ENCODE measurements at places on chromosomes 3 and 15. TPM values are rescaled to one million over a fixed set of nuclear protein-coding genes. Genes with fewer than 3 reads are reported as not detected.

The CELF6 gene
- 0.17 TPM for total RNA-seq

The NR2E3 gene
- 0.77 TPM for total RNA-seq

The INSYN1 gene
- total RNA-seq, result 1.3 TPM

The STRIT1 gene
- not detected for total RNA-seq

The KBTBD13 gene
- not detected for total RNA-seq

The HTR3E gene
- total RNA-seq, result not detected

The ACTL6A gene
- 48.6 TPM for total RNA-seq

The PRSS50 gene
- not detected for total RNA-seq

The PPP4R2 gene
- total RNA-seq, result 65.6 TPM

- peak; percentile 31 for DNase-seq
Measured at GRCh38 chr3:78519281-78519680, 1248.5 kb downstream of the ROBO1 start.

DNA sequence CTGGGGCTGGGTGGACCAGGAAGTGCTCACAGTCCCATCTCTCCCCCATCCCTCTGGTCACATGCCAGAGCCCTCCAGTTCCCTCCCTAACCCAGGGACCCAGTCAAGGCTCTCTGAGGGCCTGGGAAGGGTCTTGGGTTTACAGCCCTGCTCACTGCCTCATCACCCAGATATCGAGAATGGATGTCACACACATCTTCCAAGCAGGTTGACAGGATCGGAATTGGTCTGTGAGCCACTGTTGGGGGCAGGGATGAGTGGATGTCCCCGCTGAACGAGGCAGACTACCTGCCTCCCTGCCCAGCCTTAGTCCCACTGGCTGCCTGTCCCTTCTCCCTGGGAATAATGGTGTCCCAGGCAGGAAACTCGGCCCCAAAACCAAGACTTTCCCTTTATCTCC is 20.0 kb upstream of the GOLGA6C start:
- DNase-seq, result no peak

DNA sequence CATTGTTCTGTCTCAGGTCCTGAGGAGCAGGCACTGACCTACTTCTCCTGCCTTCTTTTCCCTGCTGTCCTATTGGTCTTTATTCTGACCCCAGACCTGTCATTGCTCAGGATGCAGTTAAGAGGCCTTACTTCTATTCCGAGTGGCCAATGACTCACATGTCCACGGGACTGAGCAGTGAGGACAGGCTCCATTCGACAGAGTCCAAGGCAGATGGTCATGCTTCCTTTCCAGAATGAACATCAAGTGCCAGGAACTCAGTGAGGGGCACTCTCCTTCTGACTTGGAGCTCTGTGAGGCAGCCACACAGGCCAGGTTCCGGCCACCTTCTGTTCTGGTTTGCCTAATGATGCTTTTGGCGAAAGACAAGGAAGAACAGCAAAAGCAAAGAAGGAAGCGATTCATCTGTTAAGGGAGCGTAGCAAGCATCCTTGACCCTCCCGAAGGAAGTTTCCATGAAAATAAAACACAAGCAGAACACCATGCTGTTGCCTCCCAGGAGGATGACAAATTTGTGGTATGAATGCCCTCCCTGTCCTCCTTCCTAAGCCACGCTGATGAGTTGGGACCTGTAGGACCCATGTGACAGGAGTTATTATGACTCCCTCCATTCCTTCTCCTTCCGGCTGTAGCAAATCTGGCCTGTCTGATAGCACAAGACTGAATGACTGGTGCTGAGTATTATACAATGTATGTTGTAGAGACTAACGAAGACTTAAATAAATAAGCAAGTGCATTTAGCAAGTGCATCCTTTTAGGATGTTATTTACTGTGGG is 14.4 kb upstream of the TPRG1 start:
- DNase-seq, result no peak

DNA sequence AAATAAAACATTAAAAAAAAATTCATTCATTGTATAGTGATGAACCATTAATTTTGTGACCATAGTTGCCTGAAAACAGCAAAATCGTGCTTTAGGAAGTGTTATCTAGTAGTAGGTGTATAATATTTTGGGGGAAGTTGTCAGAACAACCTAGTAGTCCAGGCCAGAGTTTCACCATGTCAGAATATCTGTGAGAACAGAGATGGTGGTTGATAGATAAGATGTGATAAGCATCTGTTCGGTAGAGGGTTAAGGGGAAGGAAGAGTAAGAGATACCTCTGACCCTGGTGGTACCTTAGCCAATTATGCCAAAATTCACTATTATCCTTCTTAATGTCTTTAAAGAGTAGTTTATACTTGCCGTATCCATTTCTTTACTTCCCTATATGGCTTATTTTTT is 113.8 kb downstream of the MITF start:
- DNase-seq, result no peak

DNA sequence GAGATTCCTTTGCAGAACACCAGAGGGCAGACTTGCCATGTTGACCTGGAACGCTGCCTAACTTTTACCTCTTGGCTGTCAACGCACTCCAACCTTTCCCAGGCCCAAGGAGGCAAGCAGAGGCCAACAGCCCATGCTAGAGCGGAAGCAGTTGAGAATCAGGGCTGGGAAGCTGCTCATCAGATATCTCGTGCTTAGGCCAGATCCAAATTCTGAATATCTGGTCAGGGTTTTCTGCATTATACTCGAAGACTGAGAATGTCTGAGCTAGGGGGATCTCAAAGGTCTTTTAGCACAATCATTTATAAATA is 2.5 kb downstream of the XIRP1 start:
- peak; percentile 62 for DNase-seq

DNA sequence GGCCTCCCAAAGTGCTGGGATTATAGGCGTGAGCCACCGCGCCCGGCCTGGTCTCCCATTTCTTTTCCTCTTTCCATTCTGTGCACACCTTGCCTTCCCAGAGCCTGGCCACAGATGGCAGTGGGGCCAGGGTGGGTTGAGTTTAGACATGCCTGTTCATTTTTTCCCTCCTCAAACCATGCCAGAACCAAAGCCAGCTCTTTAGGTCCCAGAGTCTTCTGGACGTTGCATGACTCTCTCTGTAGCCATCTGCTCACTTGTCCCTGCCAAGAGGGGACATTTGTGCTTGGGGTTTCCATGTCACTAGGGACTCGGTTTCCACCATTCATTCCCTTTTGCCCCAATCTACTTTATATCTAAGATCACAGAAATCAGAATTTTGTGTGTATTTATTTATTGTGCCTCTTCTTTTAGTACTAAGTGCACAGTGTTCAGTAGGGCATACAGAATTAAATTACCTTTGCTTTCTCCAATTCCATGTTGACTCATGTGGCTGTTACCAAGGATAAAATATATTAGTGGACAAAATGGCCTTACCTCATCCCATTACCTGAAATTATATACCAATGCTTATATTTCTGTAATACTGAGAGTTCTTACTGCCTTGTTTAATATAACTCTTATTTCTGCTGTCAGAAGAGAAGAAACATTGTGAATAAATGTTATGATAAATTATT is 49.6 kb downstream of the USP13 start:
- no peak for DNase-seq

GRCh38 chr15:75672646-75673425 is 25.1 kb downstream of the SNX33 start:
- peak; percentile 87 for DNase-seq

- DNase-seq, result peak; percentile 48
Measured at GRCh38 chr15:82963471-82964341, 11.2 kb upstream of the HOMER2 start.

- peak; percentile 52 for DNase-seq
Measured at GRCh38 chr3:187678726-187679268, 8.6 kb upstream of the SST start.

- DNase-seq, result no peak
Measured at GRCh38 chr3:151142929-151143328, 57.5 kb downstream of the MED12L start.

- DNase-seq, result no peak
Measured at GRCh38 chr3:179991104-179991503, 45.6 kb downstream of the PEX5L start.

- no peak for DNase-seq
Measured at GRCh38 chr3:59321881-59322540, 272.2 kb upstream of the CFAP20DC start.

GRCh38 chr15:72536506-72536905 is 62.4 kb downstream of the ARIH1 start:
- no peak for DNase-seq

GRCh38 chr3:151218136-151218535 is 15.1 kb upstream of the GPR171 start:
- no peak for DNase-seq

DNA sequence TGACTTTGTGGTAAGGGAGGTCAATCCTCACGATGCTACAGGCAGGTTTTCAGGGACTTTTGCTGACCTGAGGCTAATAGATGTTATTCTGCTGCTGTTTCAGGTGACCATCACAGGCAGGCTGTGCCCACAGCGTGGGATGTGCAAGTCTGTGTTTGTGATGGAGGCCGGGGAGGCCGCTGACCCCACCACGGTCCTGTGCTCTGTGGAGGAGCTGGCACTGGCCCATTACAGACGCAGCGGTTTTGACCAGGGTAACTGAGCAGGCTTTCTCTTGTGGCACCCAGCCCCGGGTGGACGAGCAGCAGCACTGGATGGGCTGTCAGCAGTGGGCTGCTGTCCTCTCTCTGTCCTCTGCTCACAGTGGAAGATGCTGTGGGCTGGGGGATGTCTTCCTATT is 22.0 kb downstream of the FAN1 start:
- DNase-seq, result no peak

DNA sequence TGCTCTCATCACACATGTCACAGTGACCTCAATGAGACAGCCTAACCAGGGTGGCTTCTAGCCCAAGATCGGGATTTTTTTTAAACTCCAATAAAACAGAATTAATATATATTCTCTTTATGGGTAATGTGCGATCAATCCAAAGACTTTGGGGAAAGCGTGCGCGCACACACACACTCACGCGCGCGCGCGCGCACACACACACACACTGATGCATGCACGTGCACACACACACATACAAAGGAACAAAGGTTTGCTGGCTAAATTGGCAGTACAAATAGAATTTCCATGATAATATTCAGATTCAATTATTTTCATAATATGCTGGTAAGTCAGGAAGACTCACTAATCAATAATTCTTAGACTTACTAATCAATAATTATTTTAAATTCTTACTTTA is 19.3 kb downstream of the IL17RD start:
- DNase-seq, result no peak

DNA sequence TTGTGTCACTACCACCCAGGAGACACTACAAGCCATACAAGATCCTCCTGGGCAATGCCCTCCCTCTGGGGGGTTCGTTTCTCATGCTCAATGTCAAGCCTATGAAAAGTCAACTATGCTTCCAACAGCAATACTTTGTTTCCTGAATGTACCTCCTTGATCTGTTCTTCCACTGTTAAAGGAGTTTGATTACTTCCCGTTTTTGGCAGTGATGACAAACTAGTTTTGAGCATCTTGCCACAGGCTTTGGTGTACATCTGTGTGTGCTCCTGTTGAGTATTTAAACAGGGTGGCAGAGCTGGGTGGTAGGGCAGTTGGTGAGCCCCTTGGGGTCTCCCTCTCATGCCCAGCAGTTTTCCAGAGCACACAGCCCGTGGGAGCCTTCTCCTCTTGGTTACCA is 81.4 kb downstream of the IL12A start:
- no peak for DNase-seq

GRCh38 chr3:63662011-63662410 is 9.5 kb downstream of the SNTN start:
- no peak for DNase-seq

GRCh38 chr3:111617912-111618601 is 22.9 kb upstream of the ZBED2 start:
- no peak for DNase-seq

DNA sequence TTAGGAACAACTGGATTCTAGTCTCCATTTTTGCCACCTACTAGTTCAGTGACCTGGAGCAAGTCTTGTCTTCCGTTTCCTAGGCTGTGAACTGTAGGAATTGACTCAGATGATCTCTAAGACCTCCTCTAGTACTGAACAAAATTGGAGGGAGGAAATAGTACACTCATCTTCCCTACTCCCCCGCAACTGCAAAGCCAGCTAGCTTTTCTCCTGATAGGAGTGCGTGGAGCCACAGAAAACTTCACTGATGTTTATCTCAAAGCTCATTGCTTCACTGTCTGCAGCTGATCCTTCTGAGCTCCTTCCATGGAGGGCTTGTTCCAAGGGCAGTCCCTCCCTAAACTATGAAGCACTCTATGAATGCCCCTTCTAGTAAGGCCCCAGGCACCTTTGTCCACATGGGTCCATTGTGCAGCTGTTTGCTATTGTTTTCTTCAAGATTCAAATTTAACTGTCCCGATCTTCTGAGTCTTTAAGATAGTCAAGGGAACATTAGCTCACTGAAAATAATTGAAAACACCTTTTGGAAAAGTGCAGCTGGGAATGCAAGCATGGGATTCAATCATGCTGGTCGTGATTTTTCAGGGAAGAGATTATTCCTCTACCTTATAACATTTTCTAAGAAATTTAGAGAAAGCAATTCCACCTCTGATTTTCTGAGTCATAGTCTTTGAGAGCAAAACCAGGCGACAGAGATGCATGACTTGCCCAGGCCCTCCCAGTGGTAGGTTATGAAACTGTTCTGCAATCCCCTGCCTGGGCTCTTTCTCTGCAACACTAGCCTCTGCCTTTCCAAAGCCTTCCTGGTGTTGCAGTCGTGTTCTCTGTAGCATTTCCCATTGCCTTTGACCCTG is 24.3 kb downstream of the FILIP1L start:
- DNase-seq, result peak; percentile 65

GRCh38 chr3:152139651-152140050 is 129.1 kb upstream of the MBNL1 start:
- DNase-seq, result no peak

- no peak for DNase-seq
Measured at GRCh38 chr3:184230081-184230602, 757 bp downstream of the VWA5B2 start.

- no peak for DNase-seq
Measured at GRCh38 chr3:197426121-197426566, 127.7 kb upstream of the DLG1 start.

DNA sequence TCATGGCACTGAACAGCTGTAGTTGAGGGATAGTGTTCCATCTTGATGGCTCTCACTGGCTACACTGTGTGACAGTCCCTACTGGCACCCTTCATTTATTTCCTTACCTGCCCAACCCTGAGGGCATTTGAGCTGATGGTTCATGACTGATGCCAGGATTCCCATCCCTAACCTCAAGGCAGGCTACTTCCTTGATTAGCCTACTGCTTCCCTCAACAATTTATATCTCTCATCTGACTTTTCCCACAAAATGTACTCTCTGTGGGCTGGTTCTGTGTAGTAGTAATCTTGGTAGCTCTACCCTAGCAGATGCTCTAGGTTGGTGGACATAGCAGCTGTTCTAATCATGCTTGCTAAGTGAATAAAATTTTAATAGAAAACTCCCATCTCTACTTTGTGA is 106.0 kb downstream of the THRB start:
- no peak for DNase-seq

Data from fibroblast of lung (primary cell).